NCI-H1694 (cell line): ENCODE measurements at places on chromosomes 4 and X.

DNA sequence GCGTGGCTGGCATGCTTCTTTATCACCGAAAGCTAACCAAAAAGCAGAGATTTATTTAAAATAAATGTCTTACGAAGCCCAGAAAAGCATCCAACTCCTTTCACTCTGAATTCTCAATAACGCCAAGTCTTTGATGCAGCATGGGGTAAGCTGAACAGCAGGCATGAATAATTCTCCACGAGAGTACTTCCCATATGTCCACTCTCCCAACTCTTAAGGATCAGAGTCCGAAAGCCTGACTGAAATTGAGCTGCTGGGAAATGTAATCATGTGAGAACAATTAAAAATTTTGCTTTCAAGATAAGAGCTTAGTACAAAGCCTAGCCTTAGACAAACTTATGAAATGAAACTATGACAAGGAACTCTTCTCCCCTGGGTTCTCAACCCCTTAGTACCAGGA is 7.5 kb upstream of the SLC39A8 start:
- DNase-seq, result no peak

DNA sequence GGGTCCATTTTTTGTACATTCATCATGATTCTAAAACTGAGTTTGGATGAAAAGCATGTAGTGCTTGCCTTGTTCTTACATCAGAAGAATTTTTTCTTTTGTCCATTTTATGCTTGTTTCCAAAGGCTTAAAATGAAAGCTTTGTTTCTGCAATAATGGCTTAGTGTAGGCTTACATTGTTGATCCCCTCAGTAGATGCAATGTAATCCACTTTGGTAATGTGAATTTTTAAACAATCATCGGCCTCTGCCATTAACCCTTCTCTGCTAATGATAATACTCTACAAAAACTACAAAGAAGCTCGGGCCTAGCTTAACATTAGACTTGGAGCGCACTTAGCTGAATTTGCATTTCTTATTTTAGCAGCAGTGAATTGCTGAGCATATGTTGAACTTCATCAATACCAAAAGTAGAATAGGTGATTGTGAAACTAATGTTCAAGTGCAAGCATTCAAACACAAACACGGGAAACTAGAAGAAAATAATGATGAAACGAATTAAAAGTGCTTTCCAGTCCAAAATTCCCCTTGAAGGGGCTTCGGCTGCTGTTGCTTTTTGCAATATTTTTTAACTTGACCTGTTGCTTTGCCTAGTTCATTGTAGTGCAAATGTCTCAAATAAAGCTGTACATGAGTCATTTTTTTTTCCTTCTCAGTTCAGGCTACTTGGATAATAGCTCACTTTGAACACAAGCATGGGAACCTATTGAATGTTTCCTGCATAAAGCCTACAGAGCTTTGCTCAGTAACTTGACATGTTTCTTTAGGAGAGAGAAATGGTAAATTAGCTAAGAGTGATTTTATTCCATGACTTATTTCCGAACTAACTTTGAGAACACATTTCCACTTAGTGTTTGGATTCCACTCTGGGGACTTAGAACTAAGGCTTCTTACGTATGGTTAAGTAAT is 66.5 kb downstream of the SLIT2 start:
- DNase-seq, result no peak

GRCh38 chrX:28590396-28590795 is 3.1 kb downstream of the IL1RAPL1 start:
- DNase-seq, result no peak

DNA sequence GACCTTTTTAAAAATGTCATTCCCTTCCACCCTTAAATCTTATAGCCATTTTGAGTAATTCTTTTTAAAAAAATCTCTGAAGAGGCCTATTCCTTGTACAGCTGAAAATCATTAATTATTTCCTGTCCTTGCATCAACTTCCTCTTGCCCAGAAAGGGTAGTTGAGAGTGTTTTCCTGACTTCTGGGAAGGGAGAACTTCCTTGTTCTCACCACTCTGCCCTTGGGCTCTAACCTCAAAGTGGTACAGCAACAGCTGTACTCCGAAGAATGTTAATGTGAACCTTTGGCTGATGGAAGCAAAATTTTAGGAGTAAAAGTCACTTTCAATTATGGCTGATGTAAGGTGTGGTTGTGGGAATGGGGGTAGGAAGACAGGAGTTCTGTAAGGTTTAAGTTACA is 15.1 kb upstream of the FABP2 start:
- no peak for DNase-seq

GRCh38 chr4:109554971-109555370 is 5.1 kb upstream of the MCUB start:
- DNase-seq, result no peak

GRCh38 chr4:99863804-99864203 is 30.4 kb downstream of the LAMTOR3 start:
- no peak for DNase-seq

DNA sequence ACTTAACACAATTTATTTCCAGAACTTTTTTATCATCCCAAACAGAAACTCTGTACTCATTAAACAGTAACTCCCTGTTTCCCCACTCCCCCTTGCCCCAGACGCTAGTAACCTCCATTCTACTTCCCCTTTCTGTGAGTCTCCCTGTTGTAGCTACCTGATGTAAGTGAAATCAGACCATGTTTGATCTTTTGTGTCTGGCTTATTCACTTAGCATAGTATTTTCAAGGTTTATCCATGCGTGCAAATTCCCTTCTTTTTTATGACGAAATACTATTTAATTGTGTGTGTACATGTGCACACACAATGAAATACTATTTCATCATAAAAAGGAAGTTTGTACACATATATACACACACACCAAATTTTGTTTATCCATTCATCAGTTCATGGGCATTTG is 5.2 kb downstream of the PKD2 start:
- DNase-seq, result no peak

- DNase-seq, result no peak
Observed at GRCh38 chrX:25067271-25068172, 51.8 kb upstream of the ARX start.
